AG10803 (cell line): ENCODE measurements at places on chromosomes 1 and 21.

DNA sequence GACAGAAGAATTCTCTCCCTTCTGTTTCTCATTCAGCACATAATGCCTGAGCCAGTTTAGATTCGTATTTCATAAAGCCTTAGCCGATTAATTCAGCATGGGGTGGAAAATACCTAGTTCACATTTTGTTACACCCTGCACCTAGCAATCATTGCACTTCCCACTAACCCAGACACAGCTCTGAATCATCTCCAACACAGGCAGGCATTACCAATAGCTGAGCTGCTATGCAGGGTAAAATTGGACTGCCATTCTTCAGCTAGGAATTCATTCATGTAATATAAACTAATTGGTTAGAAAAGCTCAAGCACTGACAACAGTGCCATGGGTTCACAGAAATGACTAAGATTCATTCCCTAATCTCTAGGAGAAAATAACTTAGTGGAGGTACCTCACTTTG is 26.9 kb upstream of the NKAIN1 start:
- no peak for DNase-seq

- DNase-seq: no peak
Measured at GRCh38 chr1:220884981-220885918, 6.0 kb downstream of the HLX start.

GRCh38 chr1:42433369-42433768 is 22.5 kb downstream of the ZMYND12 start:
- no peak for DNase-seq

DNA sequence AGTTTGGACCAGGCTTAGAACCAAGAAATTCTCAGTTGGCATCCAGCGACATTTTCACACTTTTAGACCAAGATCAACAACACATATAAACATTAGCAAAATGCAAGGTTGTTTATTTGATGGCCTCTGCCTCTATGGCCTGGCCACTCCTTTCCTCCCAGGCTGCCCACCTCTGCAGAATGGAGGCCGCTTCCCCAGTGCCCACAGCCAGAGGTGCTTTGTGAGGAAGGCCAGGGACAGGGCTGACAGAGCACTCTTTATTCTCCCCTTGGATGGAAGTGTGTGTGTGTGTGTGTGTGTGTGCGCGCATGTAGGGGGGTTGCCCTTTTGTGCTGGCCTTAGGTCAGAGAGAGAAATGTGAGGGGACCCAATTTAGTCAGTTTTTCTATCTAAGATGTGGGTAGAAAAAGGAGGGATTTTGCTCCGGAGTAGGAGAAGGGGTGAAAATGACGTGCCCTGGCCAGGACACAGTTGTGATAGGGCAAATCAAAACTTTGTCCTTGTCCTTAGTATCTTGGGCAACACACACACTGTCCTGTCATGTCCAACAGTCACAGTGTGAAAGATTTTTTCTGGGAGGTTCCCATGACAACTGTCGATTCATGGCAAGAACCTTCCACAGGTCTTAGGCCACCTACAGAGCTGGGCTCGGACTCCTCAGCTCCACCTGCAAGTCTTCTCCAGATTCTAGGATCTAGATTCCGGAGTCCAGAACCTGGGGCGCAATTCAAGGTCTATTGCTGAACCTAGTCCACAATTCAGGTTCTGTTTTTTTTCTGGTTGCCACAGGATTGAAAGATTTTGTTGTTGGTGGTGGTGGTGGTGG is 104.9 kb upstream of the SLC2A1 start:
- DNase-seq: no peak

- no peak for DNase-seq
Measured at GRCh38 chr1:96872757-96873156, 151.2 kb downstream of the PTBP2 start.

DNA sequence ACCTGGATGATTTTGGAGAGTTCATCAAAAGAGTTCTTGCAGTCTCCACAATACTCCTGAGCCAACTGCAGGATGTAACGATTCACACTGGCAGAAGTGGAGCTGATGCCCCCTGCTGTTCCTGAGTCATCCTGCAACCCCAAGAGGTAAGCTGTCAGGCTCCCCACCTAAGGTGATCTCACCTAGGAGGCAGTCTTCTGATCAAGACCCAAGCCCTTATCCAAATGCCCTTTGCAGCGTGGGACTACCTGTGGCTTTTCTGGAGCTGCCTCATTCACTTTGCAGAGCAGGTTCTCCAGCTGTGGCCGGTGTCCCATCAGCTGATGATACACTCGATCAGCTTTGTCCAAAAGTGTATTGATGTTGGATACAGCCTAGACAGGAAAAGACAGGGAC is 96.4 kb downstream of the UBR4 start:
- peak; percentile 24 for DNase-seq

GRCh38 chr1:19101244-19101643 is 108.8 kb downstream of the UBR4 start:
- DNase-seq: no peak

GRCh38 chr1:245988393-245989078 is 518.5 kb downstream of the SMYD3 start:
- DNase-seq: no peak

DNA sequence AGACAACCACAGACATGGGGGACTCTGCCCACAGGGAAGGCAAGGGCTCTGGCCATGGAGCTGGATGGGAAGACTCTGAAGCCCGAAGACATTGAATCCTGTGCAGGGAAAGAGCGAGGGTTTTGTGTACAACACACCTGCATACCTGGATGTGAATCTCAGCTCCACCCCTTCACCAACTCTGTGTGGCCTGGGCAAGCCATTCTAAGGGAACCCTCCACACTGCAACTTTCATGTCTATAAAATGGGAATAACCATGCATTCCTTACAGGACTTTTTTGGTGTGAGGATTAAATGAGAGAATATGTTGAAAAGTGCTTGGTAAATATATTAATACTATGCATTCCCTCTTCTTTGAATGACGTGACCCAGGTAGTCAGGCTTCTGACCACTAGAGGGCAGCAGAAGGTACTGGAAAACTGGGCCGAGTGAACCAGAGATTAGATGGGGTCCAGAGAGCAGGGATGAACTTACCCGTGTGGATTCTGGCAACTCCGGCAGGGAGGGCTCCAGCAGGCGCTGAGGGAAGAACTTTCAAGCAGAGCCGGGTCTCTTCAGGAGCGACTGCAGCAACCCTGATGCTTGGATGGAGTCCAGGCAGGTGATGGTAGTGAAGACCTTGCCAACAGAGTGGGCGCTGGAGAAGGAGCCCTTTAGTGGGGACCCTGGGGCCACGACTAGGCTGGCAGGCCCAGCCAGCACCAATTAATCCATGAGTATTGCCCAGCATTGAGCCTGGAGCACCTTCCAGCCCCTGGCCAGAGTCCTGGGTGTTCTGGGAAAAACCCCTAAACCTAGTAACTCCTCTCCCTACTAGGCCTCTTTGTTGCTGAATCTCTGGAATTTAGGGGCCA is 834 bp upstream of the ELF3 start:
- peak; percentile 67 for DNase-seq

GRCh38 chr1:227890451-227891222 is 57.1 kb downstream of the WNT9A start:
- DNase-seq: no peak

DNA sequence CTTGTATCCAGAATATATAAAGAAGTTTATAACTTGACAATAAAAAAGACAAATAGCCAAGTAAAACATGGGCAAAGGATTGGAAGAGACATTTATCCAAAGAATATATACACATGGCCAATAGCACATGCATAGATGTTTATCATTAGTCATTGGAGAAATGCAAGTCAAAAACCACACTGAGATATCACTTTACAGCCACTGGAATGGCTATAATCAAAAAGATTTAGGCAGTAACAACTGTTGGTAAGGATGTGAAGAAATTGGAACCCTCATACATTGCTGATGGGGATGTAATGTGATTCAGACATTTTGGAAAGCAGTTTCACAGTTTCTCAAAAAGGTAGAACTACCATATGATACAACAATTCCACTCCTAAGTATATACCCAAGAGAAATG is 51.1 kb downstream of the SLC44A5 start:
- no peak for DNase-seq

DNA sequence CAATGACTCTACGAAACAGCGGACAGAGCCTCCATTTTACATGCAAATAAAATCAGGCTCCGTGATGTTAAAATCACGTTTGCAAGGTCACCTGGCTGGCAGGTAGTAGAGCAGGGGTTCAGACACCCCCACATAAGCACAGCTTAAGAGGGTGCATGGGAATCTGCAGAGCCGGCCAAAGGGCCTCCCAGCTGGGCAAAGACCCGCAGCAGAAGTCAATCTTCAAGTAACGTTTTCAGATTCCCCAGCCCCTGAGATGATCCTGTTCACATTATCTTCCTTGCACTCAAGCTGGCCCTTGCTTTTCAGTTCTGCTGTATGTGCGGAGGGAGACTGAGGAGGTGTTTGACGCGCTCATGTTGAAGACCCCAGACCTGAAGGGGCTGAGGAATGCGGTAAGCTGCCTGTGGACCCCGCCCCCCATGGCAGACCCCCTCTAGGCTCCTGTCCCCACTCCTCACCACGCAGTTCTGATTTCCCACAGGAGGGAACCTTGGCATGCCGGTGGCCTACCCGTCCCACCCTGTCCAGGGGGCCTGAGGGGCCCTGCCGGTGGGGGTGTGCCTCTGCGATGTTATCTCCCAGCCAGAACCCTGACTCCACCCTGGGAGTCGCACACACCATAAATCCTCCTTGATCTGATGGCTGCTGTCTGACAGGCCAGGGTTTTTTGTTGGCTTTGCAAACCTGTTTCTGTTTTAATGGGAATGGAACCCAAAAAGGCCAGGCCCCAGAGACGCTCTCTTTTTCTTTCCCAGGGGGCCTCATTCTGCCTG is 28.2 kb downstream of the GRHL3 start:
- DNase-seq: no peak

DNA sequence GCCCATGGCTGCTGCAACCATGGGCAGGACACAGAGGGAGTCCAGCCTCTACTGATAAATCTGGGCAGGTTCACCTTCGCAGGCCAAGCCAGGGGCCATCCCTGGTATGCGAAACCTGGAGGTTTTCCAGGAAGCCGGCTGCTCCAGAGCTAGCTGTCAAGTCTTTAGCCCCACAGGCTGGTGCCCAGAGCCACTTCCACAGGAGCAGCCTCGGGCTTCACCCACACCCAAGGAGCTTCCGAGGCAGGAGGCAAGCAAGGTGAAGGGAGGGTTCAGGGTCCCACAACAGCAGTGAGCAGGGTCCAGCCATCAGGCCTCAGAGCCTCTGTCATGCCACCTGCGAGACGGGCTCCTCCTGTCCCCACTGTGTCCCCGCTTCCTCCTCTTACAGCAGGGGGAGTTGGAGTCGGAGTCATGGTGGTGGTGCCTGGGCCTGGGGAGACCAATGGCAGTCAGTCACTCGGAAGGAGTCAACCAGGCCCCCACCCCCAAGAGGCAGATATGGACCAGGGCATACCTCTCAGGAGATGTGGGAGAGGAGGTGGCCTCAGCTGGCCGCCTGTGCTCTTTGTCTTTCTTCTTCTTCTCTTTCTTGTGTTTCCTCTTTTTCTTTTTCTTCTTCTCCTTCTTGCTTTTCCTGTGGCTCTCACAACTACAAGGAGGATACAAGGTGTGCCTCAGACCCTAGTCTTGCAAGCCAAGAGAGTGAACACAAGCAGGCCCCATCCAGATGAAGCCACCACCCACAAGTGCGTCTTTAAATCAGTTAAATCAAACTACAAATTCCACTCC is 2.1 kb downstream of the C1orf35 start:
- DNase-seq: no peak

- peak; percentile 81 for DNase-seq
Measured at GRCh38 chr1:163912170-163912884, 590.6 kb downstream of the NUF2 start.

GRCh38 chr1:194466706-194467105 is 1280.3 kb upstream of the B3GALT2 start:
- DNase-seq: no peak

- no peak for DNase-seq
Measured at GRCh38 chr1:247542811-247543210, 6.1 kb upstream of the GCSAML start.

DNA sequence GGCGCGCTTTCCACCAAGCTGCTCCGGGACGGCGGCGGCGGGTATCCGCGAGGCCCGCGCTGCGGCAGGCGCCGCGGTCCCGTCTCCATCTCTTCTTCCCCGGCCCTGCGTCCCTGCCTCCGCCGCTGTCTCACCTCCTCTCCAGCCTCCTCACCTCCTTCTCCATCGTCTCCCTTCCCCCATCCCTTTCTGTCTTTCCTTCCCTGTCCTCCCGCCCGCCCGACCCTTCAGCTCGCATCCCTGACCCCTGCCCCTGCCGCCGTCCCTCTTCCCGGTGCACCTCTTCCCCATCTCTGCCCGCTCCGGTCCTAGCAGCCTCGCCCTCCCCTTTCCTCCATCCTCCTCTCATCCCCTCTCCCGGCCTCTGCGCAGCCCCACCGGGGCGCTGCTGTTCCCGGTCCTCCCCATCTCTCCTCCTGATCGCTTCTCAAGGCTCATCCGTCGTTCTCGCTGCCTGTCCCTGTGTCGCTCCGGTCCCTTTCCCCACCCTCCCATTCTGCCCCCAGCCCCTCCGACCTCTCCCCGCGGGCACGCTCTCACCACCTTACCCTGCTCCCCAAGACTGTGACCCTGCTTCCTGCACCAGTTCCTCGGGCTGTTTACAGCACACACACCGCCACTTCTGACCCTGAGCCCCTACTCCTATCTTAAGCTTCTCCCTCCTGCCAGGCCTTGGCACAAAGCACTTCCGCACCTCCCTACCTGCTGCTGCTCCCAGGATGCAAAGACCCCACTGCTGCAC is 760 bp upstream of the NPHP4 start:
- DNase-seq: no peak

DNA sequence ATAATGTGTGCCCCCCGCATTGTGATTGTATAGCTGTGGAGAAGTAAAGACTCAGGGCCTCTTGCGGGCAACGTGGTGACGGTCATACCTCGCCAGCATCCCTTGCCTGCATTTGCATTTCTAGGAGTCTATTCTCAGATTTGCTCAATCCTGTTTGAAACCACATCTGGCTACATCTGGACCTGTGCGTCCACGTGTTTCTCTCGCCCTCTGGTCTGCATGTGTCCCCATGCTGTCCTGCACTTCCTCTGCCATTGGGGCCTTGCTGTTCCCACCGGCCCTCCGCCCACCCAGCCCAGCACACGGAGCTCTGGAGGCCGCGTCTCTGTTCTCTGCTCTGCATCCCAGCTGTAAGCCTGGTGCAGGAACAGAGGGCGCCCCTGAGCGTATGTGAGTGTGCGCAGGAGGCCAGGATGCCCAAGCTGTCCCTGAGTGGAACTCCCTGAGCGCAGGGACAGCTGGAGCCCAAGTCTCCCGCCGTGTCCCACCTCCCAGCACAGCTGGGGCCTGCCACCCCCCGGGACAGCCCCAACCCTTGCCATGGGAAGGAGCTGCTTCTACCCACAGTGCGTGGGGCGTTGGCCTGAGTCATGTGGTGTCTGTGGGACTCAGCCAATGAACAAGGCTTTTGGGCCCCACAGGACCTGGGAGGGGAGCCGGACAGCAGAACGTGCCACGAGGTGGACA is 1.6 kb downstream of the KRTAP10-2 start:
- no peak for DNase-seq

- peak; percentile 72 for DNase-seq
Measured at GRCh38 chr1:39178541-39179431, 25.7 kb upstream of the MACF1 start.
